Uterus (tissue), 4 donors: ENCODE measurements at places on chromosomes 3 and 15.

DNA sequence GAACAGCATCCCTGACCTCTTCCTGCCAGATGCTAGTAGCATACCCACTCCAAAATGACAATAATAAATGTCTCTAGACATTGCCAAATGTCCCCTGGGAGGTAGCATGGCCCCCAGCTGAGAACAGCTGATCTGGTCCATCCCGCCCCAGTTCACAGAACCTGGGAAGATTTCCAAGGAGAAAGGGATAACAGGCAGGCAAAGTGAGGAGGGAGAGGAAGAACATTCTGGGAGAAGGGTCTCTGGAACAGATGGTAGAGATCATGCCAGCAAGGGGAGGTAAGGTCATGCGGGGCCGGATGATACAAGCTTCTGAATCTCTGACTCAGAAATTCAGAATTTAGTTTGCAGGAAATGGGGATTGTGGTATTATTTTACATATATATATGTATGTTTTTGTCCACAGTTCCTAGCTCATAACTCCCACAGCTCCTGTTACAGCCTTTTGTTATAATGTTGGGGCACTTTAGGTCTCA is 192.7 kb downstream of the SUCLG2 start:
- DNase-seq, result no peak

GRCh38 chr3:99434190-99434589 is 204.2 kb upstream of the COL8A1 start:
- no peak for DNase-seq

GRCh38 chr3:66483409-66483906 is 17.4 kb downstream of the LRIG1 start:
- DNase-seq, result no peak

DNA sequence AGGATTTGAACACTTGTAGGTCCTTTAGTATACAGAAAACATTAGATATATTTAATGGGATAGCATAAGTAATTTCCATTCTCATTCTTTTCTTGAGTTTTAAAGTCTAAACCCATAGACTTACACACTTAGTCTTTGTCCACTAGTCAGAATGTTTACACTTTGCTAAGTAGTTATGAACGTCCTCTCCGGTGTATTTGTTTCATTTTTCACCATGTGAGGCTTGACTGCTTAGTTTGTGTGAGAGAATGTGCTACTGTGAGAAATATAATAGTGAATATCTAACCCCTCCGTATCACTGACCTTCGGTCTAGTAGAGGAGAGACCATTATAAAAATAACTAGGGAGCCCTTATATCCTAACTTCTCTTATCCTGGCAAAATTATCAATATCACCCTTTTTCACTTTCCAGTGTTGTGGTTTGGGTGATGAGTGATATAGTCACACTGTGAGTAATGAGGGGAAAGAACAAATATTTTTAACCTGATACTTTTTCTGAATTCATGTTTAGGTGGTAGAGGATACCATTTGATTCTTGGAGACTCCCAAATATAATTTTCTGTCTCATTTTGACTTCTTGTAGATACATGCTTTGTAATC is 122.4 kb downstream of the UBE2E2 start:
- DNase-seq, result no peak

- no peak for DNase-seq
These were observed 12.2 kb upstream of the IDH2 start for GRCh38 chr15:90114451-90114901.

- peak; percentile 62 for DNase-seq
These were observed 117.7 kb downstream of the ALDH1A2 start for GRCh38 chr15:57947781-57948180.

GRCh38 chr3:77309460-77309859 is 269.6 kb downstream of the ROBO2 start:
- DNase-seq, result no peak
